ENCODE measurements at places on chromosomes 16 and 17.

GRCh38 chr16:57133031-57133430 is 40.6 kb downstream of the CPNE2 start:
- no peak for DNase-seq

GRCh38 chr17:47696717-47697642 is 3.0 kb downstream of the TBKBP1 start:
- peak; percentile 46 for DNase-seq

GRCh38 chr17:65311261-65311660 is 174.1 kb downstream of the RGS9 start:
- DNase-seq: no peak

- no peak for DNase-seq
These were observed 97.1 kb downstream of the TMEM100 start for GRCh38 chr17:55625521-55625920.

Data from Peyer's patch (tissue), 4 donors.